Spinal cord (tissue), 10 donors: ENCODE measurements at places on chromosomes 4 and X.

DNA sequence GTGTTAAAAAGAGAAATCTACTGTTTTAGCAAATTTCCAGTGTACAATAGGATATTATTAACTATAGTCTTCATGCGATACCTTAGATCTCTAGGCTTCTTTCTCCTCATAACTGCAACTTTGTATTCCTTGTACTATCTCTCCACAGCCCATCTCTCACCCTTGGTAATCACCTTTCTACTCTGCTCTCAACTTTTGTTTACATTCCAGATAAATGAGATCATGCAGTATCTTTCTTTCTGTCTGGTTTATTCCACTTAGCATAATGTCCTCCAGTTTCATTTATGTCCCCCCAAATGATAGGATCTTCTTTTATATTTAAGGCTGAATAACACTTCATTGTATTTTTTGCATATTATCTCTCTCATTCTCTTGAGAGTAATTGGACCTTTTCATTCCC, 165.5 kb downstream of the HS3ST1 start:
- no peak for DNase-seq

DNA sequence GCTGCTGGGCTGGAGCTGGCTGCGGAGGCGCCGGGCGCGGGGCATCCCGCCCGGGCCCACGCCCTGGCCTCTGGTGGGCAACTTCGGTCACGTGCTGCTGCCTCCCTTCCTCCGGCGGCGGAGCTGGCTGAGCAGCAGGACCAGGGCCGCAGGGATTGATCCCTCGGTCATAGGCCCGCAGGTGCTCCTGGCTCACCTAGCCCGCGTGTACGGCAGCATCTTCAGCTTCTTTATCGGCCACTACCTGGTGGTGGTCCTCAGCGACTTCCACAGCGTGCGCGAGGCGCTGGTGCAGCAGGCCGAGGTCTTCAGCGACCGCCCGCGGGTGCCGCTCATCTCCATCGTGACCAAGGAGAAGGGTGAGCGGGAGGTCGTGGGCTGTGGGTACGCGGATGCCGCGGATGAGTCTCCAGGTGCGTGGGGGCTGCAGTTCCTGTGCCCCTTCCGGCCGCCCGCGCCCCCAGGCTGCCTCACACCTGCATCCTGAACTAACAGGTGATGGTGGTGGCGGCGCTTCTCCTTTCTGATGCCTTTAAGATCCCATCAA, 499 bp downstream of the CYP2U1 start:
- no peak for DNase-seq

DNA sequence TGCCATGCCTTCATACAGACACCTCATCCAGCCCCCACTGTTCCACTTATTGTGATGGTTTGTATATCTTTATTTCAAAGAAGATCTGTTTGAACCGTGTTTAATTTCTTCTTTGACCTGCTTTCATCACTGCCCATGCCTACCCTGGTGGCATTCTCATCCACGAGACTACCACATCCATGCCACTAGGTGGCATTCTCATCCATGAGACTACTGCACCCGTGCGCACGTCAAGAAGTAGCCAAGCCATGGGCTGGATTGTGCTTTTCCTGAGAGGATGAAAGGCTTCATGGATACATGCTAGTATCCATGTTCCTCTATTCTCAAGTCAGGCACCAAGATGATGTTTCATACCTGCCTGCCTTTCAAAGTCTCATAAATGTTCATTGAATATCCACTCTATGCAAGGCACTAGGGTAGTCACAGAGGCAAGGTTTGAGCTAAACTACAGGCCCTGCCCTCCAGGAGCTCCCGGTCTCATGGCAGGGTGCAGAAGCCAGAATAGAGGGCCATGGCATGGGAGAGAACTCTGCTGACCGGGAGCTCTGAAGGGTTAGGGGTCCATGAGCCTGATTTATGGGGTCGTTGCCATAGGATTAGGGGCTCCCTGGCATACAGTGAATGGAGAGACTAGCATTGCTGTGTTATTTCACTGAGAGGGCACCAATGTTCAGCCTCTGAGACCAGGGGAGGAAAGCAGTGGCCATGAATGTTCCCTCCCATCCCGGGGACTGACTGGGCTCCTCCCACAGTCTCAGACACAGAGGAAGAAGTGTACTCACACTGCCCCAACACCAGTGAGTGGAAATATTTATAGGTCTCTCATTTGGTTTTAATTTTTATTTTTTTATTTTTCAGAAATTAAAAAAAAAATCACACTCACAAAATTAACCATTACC, 24.8 kb upstream of the EOLA2 start:
- DNase-seq, result peak; percentile 45

DNA sequence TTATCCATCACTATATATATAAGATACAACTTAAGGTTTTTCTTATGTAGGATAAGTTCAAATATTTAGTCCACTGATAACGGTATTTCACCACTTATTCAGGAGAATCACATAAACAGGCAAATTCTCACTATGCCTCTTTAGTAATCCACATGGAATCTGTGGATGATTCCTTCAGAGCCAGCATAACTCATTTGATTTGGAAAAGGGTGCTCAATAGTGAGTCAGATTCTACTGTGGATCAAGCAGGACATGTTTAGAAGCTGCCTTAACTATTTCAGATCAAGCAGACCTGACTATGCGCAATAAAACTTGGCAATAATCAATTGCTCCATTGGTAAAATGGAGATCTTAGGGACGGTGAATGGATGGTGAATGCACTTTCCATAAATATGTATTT, 184.1 kb downstream of the CBR4 start:
- DNase-seq, result no peak

DNA sequence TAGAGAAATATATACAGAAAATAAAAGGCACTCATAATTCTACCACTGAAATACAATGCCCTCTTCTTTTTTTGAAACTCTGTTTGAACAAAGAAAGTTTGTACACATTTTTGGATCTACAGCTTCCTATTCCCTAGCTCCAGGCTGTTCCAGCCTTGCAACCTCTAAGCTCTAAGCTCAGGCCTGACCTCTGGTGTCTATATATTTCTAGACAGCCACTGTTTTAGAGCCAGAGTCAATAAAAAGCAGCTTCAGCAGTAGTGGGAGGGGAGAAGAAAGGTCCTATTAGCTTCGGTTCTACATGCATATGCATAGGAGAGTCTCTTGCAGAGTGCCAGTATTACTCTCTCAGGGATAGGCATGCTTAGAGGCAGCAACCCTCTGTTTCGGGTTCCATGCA, 39.7 kb downstream of the CLDN2 start:
- no peak for DNase-seq
